ENCODE measurements at places on chromosomes 3 and 15.
A peak's percentile ranks its signal among the peaks of the same experiment; 100 is the strongest.

DNA sequence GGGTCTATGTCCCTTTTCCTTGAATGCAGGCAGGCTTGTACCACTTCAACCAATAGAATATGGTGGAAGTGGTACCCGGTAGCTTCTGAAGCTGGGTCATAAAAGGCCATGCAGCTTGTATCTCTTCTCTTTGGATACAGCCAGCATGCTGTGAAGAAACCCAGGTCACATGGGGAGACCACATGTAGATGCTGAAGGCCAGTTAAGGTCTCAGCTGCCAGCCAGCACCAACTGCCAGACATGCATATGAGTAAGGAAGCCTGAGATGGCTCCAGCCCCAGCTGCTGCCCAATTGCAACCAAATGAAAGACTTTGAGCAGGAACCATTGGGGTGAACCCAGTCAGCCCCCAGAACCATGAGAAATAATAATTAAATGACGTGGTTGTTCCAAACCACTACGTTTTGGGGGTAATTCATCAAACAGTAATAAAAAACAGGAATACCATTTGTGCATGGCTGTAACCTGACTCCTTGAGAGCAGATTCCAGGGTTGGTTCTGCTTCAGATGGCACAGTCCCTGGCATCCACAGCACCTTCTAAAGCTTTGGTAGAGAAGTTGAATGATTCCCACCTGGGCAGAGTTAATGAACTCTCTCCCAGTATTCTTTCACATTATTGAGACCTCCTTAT is 3.8 kb downstream of the RBP2 start:
- DNase-seq: no peak

DNA sequence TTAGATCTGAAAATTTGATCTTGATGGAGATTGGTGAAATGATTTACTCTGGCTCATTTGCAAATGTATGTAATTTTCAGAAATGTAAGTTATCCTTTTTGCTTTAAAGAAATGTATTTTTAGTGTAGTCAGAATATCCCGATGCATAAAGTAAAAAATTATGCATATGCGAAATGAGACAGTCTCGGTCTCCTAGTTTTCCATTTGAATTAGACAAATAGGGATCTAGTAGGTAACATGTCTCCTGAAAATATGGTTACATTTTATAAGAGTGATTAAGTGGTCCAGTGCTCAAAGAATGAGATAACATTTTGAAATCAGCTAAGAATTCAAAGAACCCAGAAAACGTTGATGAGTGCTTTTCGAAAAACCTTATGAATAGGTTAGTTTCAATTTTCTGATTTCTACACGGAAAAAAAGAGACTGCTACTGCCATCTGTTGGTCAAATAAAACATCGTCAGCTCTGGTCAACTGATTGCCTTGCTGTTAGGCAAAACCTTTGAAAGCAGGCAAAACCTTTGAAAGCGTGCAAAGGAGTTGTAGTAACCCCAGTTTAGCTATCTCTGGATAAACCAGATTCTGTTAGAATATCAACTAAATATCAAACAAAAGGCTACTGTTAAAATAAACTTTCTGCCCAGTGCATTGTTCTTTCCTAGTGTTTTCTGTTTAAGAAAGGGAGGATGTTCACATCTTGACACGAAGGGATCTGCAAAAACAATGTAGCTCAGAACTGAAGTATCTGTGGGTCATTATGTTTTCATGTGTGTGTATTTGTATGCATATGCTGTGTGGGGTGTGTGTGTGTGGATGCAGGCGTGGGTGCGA is 59.3 kb upstream of the CHMP2B start:
- DNase-seq: peak; percentile 38

GRCh38 chr3:109952924-109953323 is 615.6 kb upstream of the DPPA4 start:
- DNase-seq: no peak

DNA sequence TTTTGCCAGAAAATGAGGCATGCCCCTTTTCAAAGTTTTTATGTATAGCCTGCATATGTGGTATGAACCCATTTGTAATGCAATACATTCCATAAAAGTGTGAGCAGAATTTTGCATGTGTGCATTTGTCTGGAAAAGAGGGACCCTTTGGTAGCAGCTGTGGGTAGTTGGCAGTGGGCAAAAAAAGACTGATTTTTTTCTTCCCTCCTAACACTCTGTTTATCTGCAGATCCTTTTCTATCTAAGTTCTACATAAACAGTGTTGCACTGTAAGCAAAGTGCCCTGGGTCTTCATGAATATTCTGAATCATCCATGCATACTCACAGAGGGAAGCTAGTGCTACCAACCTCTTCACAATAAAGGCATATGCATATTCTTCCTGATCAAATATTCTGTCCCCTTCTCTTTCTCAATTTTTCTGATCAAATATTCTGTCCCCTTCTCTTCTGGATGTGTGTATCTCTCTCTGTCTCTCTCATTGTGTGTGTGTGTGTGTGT is 211.2 kb upstream of the EIF1B start:
- DNase-seq: no peak

- DNase-seq: no peak
Observed at GRCh38 chr15:25378501-25378901, 60.3 kb downstream of the UBE3A start.

DNA sequence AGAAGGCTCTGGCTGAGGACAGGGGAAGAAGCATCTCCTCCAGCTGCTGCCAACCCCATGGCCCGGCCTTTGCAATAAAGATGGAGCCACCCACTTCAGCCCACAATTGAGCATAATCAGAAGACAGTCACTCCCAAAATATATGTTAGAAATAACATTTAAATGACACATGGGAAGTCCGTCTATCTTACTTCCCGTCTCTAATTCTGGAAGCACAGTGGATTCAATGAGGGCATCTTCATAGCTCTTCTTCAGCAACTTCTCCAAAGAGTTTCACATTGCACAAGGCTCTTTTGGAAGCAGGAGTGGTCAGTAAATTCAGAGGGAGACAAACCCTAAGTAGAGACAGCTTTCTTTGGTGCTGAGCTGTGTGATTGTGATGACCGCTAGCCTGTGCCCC is 67.0 kb upstream of the SEC61A1 start:
- DNase-seq: no peak

DNA sequence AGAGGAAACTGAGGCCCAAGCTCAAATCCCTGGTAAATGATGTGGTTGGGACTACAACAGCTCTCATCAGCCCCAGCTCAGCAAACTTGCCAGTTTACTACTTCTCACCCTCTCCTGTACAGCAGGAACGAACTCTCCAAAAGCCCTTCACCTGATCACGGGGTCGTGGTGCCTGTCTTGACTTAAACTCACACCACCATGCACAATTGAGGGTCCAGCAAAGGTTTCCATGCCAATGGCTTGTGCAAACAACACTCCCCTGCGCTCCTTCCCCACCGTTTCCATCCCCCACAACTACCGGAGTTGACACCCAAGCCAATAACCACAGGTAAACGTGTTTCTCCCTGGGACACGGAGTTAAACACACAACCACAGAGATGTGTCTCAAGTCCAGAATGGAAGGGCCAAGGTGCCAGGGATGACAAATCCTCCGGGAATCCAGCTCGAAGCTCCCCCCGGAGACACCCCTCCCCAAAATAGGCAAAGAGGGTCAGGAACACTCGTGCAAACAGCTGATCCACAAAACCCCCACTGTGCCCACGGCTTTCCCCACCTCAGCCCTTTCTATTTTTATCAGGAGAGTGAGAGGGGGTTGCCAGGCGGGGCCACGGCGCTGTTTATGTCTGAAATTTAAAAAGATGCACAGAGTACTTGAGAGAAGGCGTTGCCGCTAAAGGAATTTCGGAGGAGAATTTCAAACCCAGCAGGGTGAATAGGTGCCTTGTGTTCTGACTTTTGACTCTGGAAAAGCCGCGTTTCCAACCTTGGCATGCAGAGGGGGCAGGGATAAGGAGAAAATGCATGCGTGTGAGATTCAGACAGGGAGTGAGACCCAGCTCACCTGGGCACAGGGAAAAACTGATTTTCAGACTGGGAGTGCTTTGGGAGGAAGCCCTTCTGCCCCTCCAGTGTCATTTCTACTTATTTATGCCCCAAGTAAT is 10.6 kb upstream of the ACAN start:
- no peak for DNase-seq

- DNase-seq: no peak
Observed at GRCh38 chr15:51161491-51162220, 67.0 kb upstream of the TNFAIP8L3 start.

DNA sequence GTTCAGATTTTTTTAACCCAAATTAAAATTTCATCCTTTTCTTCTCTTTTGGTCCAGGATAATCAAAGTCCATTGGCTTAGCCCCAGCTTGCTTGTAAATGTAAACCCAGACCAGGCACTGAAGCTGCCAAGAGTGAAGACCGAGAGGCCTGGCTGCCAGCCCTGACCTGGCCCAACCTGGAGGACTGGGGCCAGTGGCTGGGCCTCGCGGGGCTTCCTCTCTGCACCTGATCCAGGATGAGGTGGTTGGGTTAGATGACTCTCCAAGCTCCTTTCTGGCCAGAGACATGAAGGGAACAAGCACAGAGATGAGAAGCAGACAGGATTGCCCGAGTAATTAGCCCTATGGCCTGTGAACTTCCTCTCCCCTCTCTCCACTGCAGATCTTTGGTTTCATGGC is 50.6 kb downstream of the CMTM6 start:
- DNase-seq: no peak

DNA sequence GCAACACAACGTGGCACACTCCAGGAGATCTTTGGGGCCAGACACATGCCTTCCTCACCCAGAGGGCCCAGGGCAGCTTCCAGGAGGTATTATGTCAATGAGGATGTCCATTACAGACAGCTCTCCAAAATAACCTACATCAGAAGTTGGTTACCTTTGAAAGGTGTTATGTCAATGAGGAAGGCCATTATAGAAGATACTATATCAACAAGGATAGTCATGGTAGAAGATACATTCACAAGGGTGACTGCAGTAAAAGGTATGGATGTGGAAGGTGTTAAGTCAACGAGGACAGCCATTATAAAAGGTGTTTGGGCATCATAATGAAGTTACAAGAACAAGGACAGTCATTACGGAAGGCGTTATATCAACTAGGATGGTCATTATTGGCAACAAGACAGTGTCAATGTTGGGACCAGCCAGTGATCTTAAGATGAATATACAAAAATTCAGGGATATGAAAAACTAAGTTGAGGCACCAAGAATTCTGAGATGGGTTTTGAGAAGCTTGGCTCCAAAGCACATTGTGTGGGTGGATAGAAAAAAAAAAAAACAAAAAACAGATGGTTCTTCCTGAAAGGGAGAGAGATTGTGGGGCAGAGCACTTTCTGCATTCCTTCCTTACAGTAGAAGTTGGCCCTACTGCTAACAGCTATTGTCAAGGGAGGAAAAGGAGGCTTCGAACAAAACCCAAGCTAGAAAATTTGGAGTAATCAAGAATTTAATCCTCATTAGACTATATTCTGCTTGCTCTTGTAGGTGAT is 11.2 kb downstream of the CDCP1 start:
- no peak for DNase-seq

DNA sequence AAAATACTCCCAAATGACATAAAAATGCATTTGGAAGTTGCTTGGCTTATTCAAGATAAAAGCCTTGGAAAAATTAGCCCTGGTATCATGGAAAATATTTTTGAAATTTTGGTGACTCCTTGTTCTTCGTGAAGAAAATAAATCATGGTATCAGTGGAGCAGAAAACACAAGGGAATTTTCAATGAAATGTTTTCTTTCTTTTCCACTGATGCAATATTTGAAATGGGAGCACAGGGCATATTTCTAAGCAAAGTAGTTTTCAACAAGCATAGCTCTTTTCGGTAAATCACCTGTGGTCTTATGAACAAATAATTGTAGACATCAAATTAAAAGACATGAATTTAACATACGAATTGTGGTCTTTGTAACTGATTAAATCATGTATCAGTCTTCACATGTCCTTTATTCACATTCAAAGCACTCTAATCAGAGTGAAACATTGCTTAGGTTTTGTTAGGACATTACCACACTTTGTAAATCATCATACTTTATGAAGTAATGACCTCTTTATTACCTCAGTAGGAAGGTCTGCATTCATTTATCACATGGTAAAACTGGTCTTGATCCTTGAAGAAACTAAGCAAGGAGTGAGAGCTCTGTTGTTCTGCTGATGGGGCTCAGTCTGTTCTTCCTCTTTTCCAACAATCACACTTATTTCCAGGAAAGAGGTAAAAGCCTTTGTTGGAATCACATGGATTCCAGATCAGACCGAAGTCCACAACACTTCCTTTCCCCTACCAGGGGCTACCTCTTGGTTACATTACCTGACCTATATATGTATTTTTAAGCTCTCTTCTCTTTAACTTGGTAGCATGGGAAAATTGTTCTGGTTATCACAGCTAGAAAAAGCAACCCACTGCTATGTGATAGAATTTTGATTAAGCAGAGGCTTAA is 413.5 kb upstream of the THBS1 start:
- DNase-seq: no peak

DNA sequence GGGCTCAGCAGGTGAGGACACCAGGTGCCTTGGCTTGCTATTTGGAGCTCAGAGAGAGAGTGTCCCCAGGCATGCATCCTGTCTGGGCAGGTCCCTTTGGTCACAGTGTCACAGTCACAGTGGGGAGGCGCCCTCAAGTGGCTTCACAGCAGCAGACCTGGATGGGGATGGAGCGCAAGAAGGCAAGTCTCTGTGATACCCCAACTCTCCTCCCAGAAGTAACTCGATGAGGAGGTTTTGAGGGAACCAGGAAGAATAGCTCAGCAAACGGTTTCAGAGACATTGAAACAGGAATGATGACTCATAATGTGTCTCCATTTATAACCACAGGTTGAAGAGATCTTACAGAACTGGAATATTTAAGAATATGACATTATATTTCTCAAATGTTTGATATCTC is 66.5 kb upstream of the SH3GL3 start:
- no peak for DNase-seq

- DNase-seq: no peak
Observed at GRCh38 chr15:89278307-89278706, 34.5 kb downstream of the FANCI start.

- no peak for DNase-seq
Observed at GRCh38 chr3:89303701-89304100, 196.3 kb downstream of the EPHA3 start.

DNA sequence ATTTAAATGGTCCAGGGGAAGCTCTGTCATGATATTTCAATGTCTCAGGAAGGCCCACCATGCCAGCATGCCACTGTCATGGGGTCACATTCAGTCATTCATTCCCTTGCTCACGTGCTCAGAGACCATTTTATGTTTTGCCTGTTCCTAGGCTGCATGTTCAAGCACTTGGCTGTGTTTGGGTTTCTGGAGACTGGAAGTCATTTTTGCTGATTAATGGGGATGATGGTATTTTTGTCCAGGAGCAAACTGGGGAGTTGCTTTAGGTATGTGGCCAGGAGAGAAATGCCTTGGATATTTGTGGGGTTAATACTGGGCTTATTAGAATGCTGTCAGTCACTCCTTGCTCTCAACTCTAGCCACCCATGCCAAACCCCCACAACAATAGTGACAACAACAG is 303.5 kb downstream of the PTPRG start:
- DNase-seq: no peak

DNA sequence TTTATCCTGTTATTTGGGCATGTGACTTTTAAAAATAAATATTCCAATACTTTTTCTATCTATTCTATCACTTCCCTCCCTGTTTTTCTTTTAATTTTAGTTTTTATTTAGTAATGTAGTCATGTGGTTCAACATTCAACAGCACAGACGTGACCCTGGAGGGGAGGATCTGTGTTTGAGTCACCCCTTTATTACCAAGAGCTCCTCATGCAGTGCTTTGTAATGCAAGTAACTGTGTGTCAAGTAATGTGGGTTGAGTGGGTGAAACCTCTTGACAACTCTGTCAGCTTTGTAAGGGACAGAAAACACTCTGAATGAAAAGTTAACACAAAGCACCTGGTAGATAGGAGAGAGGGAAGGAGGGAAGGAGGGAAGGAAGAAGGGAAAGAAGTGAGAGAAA is 89.7 kb upstream of the FGF12 start:
- DNase-seq: no peak

GRCh38 chr3:143483214-143483613 is 363.6 kb downstream of the CHST2 start:
- DNase-seq: no peak

Data from NCI-H2029 treated with DMSO at 0.1 percent for 48 hours (cell line).